ENCODE measurements at places on chromosomes 6 and 20.
A peak's percentile ranks its signal among the peaks of the same experiment; 100 is the strongest.

DNA sequence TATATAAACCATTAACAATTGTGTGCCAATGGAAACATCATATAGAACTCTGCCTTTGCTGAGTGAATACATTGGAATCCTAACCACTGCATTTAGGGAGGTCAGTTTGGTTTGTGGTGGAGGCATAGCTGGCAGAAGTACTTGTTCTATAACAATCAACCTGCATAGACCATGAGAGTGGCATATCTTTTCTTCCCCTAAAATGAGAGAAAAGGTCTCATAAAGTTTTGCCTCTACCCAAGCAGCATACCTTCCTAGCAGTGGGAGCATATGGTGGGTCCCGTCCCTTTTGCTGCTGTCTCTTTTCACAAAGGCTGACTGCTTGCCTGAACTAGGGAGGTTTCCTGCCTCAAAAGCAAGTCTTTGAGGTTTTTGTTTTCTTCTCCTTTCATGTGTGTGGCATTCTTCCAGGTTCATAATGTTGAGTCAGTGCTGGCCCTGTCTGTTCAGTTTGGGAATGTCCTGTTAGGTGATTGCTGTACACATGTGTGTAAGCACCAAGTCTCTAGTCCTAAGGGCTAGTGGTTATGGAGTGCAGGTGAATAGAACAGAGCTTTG lies 61.2 kb upstream of the SUPT3H start:
- no peak for DNase-seq

- DNase-seq = no peak
Observed at GRCh38 chr6:4365686-4366085, 230.3 kb upstream of the ECI2 start.

DNA sequence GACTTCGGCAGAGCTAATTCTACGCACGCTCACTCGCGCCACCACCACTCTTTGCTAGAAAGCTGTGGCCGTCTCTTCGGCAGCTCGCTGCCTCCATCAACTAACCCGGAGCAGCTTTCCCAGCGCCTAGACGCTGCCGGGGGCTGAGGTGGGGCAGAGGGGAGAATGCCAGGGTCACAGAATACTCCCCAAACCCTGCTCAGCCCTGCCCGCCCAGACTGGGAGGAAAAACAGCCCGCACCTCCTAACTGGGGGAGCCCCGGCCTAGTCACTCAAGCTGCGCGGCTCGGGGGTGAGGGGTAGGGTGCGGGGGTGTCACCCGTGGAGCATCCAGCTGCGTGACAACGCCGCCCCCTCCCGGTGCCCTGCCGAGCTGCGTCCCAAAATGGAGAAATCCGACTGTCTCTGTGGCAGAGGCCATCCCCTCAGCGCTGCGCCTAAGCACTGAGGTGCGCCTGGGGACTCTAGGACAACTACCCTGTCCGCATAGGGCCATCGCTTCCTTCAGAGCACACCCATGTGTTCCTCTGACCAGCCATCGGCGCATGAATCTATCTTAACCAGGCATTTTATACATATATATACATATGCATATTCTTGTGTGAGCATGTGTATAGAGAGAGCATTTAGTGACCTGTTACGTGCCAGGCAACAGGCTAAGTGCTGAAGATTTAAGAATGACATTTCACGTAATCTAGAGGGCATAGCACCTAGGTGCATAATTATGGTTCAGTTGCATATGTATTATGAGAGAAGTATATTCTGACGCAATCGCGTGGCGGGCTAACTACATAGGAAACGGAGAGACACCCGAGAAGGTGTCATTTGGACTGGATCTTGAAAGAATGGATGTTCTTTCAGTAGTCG lies 1.5 kb upstream of the TENT5A start:
- peak; percentile 53 for DNase-seq

- no peak for DNase-seq
Observed at GRCh38 chr20:34072076-34072475, 40.0 kb downstream of the EIF2S2 start.

DNA sequence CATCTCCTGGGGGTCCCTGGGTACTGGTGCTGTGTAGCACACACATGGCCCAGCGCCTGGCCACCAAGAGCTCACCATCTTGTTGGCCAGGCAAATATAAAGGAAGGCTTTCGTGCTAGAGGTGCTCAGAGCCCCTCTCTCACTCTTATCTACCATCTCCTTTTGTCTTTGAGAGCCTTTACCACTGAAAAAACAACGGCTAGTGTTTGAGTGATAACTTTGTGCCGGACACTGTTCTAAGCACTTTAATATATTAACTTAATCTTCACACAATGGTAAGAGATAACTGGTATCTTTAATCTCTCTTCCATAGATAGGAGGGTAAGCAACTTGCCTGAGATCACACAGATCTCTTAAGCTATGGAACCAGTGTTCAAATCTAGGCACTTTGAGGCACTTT lies 21.5 kb upstream of the ARHGAP18 start:
- no peak for DNase-seq

- no peak for DNase-seq
Observed at GRCh38 chr6:55277646-55278045, 49.6 kb upstream of the GFRAL start.

GRCh38 chr20:6122873-6123648 lies at the start of gene FERMT1:
Gene FERMT1, minus strand, starts transcription at chr20:6123030. Its CDS starts 3,476 bp downstream, at chr20:6119554.
- peak; percentile 75 for DNase-seq

DNA sequence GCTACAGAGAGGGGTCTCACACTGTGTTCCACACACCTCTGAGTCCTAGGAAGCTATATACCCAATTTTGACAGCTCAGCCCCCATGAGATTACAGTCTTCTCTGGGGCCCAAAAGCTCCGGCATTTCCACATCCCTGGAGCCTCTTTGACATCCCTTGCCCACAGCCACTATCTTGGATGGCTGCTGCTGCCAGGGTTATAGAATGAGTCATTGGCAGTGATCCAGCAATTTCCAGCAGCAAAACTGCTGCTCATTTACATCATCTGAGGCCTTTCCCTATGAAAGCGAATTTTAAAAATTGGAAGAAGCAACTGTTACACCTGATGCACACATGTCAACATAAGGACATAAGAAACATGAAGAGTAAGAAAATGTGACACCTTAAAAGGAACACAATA lies 590.7 kb downstream of the MEI4 start:
- no peak for DNase-seq

GRCh38 chr6:39577446-39578165 lies 147.6 kb downstream of the KIF6 start:
- DNase-seq = no peak

- DNase-seq = peak; percentile 34
Observed at GRCh38 chr6:142698751-142699150, 246.2 kb downstream of the HIVEP2 start.

DNA sequence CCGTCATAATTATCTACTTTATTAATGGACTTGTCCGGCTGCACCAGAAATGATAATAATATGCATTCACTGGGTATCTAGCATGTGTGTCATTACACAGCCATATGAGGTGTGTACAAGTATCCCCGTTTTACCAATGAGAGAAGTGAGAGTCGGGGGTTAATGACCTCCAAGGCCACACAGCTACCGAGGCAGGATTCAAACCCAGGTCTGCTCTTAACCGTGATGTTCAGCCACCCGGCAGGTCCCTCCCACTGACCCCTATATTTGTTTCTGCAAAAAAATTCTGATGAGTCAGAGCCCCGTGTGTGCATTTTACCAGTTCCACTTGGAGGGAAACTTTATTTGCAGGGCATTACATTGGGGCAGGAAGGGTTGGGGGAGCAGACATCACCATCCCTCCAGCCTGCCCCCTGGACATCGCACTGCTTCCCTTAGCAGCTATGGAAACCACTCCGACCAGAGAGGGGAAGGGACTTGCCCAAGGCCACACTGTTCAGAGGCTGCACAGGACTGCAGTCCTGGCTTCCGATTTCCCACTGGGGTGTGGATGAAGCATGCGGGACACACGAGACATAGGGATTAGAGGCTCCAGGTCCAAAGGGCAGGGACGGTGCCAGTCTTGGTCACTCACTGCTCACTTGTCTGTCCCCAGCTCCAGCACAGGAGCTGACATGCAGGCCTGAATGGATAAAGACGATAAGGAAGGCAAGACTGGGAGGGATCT lies 10.1 kb upstream of the SRC start:
- no peak for DNase-seq

- no peak for DNase-seq
Observed at GRCh38 chr6:32936239-32937152, 4.3 kb downstream of the HLA-DMB start.

DNA sequence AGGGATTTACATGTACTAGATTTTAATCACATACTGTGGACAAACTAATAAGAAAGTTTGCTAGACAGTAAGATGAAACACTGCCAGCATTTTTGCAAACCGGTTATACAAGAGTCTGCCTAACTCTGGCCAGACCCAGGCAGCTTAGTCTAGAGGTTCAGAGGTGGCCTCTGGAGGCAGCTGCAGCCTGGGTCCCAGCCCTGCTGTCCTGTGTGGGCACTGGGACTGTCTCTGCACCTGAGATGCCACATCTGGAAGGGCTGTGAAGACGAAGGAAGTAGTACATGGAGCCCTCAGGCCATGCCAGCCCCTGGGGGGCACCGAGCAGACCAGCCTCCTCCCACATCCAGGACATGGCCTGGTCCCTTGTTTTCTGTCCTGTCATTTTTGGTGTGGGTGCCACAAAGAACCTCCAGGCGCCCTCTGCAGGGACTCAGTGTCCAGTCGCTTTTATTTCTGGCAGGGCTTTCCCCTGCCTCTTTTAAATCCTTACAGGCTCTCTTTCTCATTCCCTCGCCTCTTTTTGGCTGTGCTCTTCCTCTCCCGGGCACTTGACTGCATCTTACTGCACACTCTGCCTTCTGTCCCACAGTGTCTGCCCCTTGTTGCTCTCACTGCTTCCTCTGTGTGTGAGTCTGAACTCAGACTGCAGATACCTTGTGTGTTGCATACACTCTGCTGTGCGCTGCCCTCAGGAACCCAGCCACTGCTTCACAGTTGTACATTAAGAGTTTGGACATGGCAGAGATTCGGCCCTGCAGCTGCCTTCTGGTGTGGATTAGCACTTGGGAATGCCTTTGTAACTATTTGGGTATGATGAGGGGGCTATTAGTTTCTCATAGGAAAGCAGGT lies 216.7 kb downstream of the ZDHHC14 start:
- peak; percentile 64 for DNase-seq

GRCh38 chr6:83854766-83855165 lies 1.6 kb downstream of the RIPPLY2 start:
- no peak for DNase-seq

- no peak for DNase-seq
Observed at GRCh38 chr6:162088091-162088490, 639.5 kb downstream of the PRKN start.

DNA sequence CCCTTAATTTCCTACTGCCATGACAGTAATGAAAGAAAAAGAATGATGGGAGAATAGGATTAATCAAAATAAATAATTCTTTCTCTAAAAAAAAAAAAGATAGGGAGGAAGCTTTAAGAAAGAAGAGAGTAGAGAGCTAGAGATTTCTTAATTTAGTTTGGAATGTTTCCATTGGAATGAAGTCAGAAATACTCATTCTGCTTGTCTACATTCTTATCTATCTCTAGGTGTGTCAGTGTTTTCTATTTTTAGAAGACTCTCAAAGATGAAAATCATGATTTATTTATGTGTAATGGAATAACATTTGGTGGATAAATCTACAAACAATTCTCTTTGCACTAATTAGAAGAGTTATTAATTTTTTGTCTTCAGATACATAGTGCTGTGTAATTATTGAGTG lies 38.0 kb upstream of the HIVEP1 start:
- DNase-seq = no peak

DNA sequence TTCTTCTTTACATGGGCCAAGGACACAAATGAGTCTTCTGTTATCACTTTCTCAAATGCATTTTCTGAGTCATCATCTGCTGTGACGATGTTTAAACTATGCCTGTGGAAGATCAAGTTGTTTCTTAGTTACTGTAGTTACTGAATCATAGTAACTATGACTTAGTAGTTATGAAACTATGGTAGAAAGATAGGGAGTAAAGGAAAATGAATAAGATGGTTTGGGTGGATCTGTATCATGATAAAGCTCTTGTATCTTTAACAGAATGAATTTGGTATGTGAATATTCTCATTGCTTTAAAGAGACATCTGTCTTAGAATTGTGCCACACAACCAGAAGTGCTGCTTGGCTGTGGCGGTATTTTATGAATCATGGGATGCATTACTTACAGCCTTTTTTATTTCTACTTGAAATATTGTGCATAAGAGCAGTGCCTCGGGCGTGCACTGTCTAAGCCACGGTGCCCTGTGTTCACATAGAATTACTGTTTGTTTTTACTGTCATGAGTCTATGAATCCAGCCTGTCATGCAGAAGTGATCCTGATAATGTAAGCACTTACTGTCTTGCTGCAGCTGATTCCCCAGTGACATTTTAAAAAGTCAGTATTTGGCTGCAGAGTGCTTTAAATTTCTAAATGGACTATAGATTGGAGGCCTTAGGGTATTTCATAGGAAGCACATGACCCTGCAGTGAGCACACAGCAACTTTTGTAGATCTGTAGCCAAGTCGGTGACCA lies 215.2 kb downstream of the TMEM242 start:
- DNase-seq = no peak

GRCh38 chr6:37516076-37516919 lies 16.6 kb upstream of the CCDC167 start:
- peak; percentile 53 for DNase-seq

DNA sequence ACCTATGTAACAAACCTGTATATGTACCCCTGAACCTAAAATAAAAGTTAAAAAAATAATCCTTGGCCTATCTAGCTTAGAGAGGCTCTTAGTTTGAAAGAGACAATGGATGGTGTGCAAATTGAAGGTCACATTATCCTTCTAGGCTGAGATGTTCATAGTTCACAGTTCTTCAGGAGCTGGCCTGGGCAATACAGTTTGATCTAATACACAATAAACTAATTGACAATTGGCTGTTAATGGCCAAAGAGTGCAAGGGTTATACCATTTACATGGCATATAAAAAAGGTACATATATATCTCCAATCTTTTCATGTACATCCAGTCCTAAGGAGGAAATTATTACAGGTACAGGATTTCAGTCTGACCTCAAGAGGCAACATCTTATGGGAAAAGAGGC lies 117.4 kb upstream of the NEDD9 start:
- DNase-seq = no peak

DNA sequence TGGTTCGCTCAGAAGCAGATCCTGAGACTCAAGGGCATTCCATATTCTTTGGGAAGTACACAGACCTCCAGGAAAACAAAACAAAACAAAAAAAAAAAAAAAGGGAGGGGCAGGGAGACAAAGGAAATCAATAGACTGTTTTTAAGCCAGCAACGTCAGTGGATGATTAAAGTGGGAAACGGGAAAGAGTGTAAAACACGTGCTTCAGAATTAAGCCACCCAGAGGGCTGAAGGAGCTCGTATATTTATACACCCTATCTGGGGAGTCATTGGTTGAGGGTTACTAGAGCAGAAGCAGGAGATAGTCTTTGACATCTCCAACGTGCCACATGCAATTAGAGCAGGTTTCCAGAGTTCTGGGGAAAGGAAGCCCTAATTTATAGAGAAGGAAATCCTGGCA lies 26.2 kb downstream of the PDE7B start:
- no peak for DNase-seq

GRCh38 chr20:17787816-17788215 lies 88.0 kb downstream of the BANF2 start:
- no peak for DNase-seq

DNA sequence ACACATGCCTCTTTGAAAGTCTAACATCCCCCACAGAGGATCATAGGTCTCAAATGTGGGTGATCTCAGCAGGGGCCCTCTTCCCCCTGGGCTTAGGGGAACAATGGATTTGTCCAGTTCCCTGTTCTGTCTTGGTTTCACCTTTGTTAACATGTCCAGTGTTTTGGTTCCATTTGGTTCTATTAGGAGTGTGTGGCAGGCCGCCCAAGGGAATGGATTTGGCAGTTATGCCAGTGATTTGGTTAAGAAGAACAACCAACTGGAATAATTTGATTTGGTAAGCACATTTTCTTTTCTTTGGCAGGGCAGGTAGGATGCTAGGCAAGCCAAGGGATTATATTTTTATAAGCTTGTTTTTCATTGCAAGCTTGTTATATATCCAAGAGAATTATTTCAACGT lies 28.5 kb upstream of the ENPP1 start:
- no peak for DNase-seq
